ENCODE measurements at places on chromosomes 7 and 10.

GRCh38 chr7:148773334-148773733 lies 74.6 kb downstream of the CUL1 start:
- no peak for DNase-seq

DNA sequence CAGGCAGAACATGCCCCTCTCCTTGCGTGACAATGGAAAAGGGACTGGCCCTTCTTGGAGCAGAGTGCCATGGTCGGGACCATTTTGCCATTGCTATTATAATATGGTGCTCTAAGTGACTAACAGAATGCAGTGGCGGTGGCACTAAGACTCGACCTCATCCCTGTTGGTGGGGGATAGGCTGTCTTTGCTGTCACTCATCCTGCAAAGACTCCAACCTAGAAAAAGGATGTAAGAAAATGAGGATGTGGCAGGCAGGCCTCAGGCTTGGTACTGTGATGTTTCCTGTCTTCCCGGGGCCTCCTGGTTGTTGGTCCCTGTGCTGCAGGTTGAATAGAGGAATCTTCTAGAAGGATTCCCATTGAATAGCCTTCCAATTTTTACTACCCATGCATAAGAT lies 18.6 kb downstream of the BLNK start:
- no peak for DNase-seq

DNA sequence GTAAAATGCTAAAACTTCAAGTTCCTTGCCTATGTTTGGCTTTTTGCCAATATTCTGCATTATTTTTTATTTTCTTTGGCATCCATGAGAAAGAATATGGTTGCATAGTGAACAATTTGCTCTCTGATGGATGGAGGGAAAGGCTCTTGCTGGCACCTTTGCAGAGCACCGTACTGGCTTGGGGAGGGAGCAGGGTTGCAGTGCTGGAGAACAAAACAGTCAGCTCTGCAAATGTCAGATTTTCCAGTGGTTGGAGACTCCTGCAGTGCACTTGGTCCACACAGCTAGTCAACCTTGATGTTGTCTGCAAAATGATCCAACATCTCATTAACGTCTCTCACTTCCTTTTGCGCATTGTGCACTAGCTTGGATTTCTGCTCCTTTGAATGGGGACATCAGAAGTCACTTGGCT lies 100.8 kb downstream of the ANLN start:
- DNase-seq, result no peak

- no peak for DNase-seq
Observed at GRCh38 chr10:7971949-7972348, 82.5 kb upstream of the GATA3 start.

DNA sequence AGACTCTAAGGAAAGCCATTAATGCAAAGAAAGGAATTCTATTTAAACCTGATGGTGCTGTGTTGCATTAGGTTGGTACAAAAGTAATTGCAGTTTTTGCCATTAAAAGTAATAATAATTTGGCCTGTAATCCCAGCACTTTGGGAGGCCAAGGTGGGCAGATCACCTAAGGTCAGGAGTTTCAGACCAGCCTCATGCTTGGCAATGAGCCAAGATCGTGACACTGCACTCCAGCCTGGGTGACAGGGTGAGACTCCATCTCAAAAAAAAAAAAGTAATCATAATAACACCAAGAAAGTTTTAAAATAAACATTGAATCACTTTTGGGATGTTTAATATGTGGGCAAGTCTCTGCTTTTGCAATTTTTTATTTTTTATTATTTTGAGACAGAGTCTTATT lies 107.3 kb upstream of the FRMD4A start:
- DNase-seq, result no peak

DNA sequence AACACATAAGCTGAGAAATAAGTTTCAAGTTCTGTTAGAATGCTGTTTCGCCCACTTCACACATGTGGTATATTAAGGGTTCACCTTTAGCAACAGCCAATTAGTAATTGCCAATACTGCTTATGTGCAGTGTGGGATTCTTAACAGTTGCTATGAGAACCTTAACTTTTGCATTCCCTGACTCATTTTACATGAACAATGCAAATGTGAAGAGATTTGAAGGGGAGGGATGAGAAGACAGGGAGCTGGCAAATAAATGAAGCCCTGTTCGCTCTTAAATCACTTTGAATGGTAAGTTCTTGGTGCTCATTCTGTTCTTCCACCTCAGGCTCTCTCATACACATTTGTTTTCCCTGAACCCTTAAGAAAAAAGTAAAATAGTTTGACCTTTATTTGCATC lies 82.3 kb downstream of the LRRC4 start:
- DNase-seq, result no peak

- DNase-seq, result no peak
Observed at GRCh38 chr10:121248266-121248665, 350.0 kb downstream of the FGFR2 start.

DNA sequence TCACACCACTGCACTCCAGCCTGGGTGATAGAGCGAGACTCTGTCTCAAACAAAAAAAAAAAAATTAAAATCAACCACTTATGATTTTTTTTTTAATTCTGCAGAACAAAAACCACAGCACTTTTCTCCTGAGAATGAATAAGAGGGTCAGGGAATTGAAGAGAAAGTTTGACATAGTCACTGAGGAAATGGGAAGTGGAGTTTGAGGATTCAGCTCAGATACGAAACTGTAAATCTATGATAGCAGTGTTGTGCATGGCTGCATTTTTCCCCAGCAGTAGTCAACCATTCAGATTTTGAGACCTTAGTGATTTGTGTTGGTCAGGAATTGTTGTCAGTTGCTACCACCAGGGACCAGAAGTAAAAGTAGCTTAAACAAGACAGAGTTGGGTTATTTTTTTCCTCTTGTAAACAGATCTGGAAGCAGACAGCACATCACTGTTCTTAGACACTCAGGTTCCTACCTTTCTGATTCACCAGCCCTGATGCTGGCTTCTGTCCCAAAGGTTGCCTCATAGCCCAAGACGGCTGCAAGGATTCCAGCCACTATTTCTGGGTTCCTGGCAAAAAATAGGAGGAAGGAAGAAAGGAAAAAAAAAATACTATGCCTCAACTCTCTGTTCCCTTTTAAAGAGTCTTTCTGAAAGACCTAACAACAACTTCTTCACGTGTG lies 20.1 kb downstream of the PILRA start:
- DNase-seq, result no peak

- no peak for DNase-seq
Observed at GRCh38 chr7:150979713-150980390, 1.7 kb upstream of the KCNH2 start.

DNA sequence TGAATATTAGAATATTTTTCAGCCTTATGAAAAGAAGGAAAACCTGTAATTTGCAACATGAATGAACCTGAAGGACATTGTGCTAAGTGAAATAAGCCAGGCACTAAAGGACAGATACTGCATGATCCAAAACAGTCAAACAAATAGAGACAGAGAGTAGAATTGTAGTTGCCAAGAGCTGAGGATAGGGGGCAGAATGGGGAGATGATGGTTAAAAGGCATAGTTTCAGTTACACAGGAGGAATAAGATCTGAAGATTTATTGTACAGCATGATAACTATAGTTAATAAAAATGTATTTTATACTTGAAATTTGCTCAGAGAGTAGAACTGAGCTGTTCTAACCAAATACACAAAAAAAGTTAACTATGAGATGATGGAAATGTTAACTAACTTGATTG lies 149.0 kb upstream of the TMEM106B start:
- DNase-seq, result peak; percentile 62

- DNase-seq, result no peak
Observed at GRCh38 chr7:27405780-27406179, 163.2 kb downstream of the EVX1 start.

GRCh38 chr7:1468643-1469298 lies 9.5 kb upstream of the MICALL2 start:
- DNase-seq, result no peak

DNA sequence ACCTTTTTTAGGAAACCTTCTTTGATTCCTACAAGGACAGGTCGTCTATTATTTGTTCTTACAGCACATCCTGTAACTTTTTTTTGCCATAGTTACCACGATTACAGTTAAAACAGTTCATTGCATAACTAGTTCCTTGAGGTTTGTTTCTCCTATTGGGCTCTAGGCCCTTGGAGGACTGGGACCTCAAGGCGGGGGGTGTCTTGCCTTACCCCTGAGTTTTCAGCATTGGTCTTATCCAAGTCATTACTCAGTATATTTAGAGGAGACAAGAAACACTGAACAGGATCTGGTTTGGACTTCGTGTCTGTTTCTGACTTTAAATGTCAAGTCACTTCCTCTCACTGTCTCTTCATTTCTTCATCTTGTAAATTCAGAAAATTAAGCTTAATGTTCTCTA lies 369.8 kb downstream of the SDK1 start:
- no peak for DNase-seq

DNA sequence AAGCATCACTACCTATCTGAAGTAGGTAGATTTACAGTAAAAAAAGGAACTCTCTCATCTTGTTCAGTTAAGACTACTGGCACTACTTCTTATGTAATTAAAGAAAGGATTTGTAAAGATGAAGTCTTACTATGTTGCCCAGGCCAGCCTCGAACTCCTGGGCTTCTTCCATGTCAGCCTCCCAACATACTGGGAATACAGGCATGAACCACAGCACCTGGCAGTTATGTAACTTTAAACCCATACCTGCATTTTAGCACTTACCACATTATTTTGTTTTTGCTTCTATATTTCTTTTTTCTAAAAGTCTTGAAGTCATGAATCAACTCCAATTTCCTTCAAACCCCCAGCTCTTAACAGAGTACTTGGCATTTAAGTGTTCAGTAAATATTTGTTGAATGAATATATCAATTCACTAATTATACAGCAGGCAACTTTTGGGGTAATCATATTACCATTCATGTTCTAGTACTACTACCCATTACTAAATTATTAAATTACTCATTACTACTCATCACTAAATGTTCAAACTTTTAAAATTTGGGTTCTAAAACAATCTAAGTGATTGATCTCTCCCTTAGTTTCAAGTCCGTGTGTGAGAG lies 31.6 kb upstream of the CCDC71L start:
- DNase-seq, result no peak

DNA sequence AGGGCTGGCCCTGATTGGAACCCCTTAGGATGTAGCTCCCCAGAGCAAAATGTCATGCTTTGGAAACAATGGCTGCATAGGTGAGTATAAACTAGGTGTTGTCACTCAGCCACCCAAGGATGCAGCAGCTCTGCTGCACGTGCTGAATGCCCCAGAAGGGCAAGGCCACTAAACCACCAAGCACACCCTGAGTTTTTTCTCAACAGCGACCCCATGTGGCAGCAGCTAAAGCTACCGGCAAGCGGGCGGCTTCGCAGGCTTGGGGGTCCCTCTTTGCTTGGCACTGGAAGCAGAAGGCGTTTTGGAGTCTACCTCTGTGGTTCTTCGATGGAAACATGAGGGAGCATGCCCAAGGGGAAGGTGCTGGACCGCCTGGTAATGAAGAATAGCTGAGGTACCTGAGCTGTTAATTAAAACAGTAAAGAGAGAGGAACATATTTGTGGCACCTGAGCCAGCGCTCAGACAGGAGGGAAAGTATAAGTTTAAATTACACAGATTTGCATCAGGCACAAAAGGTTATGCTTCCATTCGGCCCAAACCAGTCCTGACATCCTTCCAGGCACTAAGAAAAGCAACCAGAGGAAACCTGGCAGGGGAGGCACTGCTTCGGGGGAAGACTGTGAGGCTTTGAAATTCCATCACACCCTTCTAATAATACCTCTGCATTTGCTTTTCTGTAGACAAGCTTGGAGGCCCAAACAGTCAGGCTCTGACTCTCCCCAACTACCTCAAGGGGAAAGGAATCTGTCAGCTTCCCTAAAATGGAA lies 152.1 kb downstream of the GFRA1 start:
- DNase-seq, result peak; percentile 82

DNA sequence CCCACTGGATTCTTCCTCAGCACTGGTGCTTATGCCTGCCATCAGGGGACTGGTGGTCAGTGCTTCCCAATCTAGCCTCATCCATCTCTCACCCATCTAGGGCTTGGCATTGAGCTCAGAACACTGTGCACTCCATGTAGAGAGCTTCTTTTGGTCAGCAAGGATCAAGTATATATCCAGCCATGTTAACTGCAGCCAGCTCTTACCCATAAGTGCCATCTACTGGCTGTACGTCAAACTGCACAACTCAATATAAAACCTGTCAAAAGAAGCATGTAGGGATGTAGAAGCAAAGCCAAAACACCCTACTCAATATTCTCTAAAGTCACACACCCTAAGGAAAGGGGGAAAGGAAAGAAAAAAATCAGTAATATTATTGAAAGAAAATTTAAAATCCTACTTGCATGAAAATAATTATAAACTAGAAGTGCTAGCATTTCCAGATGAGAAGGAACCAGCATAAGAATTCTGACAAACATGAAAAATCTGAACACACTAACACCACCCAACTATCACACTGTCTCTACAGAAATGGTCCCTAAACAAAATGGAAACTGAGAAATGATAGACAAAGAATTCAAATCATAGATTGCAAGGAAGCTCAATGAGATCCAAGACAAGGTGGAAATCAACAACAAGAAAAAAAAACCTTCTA lies 531.1 kb upstream of the STEAP1 start:
- peak; percentile 66 for DNase-seq

GRCh38 chr10:95287281-95287680 lies 3.5 kb downstream of the PDLIM1 start:
- DNase-seq, result no peak

- no peak for DNase-seq
Observed at GRCh38 chr7:22268884-22269421, 88.0 kb downstream of the RAPGEF5 start.

DNA sequence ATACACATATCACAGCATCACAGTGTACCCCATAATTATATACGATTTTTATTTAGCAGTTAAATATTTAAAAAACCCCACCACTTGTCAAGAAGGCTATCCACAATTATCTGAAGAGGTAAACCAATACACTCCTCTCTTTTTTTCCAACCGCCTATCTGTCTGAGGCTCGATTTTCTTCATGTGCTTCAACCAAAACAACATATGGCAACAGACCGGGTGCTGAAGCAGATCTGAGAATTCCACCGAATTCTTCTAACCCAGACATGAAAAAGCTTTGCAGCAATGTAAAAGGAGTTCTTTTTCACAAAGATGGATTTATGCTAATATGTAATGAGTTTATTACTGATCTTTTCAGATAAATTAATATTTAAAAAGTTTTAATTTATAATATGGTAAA lies 132.4 kb upstream of the RHEB start:
- no peak for DNase-seq

Measured in GM23338 (cell line).